Stimulated activated CD4-positive, alpha-beta T cell treated with anti-CD3 and anti-CD28 coated beads, Interleukin-4, amount 100 ng/mL, for 48 hours (primary cell): ENCODE measurements at places on chromosomes 7 and 10.

GRCh38 chr7:65912237-65912636 is 39.4 kb downstream of the VKORC1L1 start:
- no peak for DNase-seq

GRCh38 chr10:128843972-128844371 is 623.1 kb upstream of the MGMT start:
- no peak for DNase-seq

GRCh38 chr7:146875981-146876380 is 759.4 kb downstream of the CNTNAP2 start:
- no peak for DNase-seq

- DNase-seq = no peak
Measured at GRCh38 chr10:28177944-28178637, 124.8 kb downstream of the MPP7 start.

GRCh38 chr7:43141091-43141490 is 28.6 kb downstream of the HECW1 start:
- DNase-seq = no peak

- DNase-seq = no peak
Measured at GRCh38 chr10:84360637-84361365, 32.4 kb downstream of the CCSER2 start.

DNA sequence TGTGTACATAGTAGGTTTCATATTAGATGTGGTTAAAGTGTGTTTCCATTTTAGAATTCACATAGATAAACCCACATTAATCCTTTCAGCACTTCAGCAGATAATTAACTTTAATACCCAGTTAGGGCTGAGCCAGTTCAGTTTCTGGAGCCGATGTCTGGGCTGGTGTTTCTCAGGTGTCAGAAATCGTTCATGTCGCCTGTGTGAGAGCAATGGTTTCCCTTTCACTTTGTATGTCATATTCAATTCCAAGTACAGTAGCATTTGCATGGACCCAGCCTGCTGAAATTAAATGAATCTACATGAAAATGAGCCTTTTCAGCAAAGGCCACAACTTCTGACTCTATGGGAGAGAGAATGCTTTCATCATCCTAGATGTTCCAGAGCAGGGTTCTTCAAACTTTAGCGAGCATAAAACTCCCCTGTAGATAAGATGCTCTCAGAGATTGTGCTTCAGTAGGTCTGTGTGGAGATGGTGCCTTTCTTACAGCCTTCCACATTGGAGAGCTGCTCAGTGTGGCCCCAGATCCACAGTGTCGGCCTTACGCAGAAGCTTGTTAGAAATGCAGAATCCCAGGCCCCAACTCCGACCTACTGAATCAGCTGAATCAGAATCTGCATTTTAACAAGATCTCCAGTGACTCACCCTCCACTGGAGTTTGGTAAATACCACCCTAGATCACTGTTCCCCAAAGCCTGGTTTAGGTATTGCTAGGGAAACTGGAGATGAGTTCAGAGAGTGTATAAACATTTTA is 19.6 kb downstream of the WIPF3 start:
- DNase-seq = no peak

GRCh38 chr10:69057951-69058297 is 30.0 kb upstream of the SRGN start:
- DNase-seq = no peak

DNA sequence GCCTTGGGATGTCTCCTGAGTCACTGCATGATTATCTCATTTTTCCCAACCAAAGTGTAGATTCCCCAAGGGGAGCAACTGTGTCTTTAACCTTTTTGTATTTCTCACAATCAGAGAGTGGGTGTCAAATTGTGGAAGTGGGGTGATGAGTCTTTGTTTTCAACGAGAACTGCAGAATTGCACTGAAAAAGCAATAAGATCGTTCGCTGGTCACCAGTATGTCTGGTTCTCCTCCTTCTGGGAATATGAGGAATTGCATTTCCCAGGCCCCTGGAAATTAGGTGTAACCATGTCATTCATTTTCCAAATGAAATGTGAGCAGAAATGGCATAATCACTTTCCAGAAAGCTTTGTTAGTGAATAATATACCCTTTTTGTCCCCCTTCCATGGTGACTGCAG is 326.9 kb downstream of the GPAM start:
- no peak for DNase-seq

DNA sequence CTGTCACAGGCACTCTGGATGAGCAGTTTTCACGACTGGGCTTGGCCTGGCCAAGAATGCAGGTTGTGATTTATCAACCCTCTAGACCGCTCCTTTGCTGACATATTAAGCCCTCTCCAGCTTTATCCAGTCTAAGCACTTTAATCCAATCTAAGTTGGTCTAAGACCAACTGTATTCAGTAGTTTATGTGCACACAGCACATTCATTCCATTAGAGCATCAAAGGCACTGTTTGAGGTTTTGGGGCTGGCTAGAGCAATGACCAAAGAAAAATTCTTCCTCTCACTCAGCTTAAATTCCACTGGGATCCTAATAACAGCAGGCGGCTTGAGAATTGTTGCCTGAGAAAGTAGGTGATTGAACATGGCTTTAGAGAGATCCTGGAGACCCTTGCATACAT is 176.0 kb upstream of the INSYN2A start:
- no peak for DNase-seq

DNA sequence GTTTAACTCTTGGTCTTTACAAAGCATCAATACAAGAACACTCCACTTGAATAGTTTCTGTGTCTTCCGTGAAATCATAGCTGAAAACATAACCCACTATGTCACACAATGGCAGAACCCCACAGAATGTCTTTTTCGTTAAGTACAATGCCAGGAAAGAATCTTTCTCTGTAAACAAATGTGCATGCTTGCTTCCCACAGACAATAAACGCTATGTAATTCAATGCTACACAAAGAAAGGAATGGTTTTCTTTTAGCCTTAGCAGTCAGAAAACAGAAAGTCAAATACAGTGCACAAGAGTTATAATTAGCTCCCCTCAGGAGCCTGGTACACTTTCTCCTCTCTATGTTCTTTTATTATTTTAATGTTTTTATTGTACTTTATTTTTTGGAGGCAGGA is 186.1 kb downstream of the SRPK2 start:
- no peak for DNase-seq

GRCh38 chr7:2508327-2509215 is 11.0 kb upstream of the LFNG start:
- DNase-seq = no peak

- no peak for DNase-seq
Measured at GRCh38 chr10:3036155-3037021, 31.0 kb upstream of the PFKP start.

DNA sequence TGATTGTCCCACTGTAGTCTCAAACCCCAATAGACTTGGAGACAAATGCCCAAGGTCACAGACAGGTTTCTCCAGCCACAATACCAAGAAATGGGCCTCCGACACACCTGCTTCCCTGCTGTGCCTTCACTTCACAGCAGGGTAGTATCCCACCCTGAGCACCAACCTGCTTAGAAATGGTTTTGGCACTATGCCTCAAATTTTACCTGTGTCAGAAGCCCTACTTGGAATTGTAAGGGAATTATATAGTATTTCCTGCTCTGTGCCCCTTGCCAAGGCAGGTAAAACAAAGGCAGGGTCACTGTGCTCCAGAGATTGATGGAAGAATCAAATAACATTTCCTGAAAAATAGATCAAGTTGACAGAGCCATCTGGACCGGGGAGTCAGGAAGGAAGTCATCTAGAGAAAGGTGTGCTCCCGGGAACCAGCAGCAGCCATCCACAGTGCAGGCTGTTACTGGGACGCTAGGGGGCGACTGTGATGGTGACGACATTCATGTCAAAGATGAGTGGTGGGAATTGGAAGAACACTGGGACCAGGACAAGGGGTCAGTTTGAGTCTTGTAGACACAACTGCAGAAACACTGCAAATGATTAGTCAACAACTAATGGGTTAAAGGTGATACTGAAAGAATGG is 117.8 kb upstream of the AKR1E2 start:
- DNase-seq = peak; percentile 19

DNA sequence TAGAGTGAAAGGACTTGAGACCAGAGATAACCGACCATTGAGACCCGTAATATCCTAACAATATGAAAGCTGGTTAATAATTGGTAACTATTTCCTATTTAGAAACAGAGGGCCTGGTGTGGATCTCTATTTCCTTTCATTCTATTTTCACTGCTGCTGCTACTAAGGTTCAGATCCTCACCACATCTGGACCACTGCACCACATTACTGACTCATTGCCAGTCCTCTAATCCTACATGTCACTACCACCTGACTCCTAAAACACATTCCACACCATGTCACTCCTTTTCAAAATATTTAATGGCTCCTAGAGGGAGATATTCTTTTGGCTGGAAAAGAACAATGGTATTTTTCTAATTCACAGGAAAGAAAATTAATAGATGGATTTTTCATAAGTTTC is 6.4 kb downstream of the USP54 start:
- DNase-seq = no peak

GRCh38 chr10:128877936-128878335 is 589.1 kb upstream of the MGMT start:
- DNase-seq = no peak

DNA sequence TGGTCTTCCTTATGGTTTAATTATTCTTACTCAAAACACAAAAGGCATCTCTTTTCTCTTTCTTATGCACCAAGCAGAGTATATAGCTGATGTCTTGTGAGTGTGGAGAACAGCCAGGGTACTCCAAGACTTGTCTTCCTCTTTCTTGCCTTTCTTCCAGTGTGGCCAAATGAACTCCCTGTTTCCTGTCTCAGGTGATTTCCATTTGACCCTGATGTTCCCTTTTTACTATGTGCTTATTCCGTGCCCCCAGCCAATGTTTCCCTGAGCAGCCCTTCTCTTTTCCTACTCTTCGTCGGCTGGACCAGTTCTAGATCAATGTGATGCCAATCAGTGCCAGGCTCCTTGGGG is 12.6 kb downstream of the OR9A4 start:
- no peak for DNase-seq

- peak; percentile 57 for DNase-seq
Measured at GRCh38 chr10:97543025-97543546, 29.5 kb upstream of the ANKRD2 start.

DNA sequence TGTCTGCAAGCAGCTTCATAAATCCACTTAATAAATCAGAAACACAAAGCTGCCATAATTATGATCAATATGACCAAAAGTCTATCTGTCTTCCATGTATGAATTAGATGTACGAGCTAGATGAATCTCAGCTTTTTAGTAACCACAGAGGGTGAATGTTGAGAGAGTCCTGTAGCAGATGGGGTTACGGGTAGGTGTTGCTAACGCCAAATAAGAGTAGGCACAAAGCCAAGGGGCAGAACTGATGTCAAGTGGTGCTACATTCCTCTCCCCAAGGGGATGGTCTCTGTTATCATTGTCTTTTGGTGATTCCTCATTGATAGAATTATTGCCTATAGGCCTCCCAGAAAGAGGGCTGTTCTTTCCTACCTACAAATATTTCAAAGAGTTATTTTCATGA is 257.8 kb downstream of the PCLO start:
- no peak for DNase-seq

DNA sequence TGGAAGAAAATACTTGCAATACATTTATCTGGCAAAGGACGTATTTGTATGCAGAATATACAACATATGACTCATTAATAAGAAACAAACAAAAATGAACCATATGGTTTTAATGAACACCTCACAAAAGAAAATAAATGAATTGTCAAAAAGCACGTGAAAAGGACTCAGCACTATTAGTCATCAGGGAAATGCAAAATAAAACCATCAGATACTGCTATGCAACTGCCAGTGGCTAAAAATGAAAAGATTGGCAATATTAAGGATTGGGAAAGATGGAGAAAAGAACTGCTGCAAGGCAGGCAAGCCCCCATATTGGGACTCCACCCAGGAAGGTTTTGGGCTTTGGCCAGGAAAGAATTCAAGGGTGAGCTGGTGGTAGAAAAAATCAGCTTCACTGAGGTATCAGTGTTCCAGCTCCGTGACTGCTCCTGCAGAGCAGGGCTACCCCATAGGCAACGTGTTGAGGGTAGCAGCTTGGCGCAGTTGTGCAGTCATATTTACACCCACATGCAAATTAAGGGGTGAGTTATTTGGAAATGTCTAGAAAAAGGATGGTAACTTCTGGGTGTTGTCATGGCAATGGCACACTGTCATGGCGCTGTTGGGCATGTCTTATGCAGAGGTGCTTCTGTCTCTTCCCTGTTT is 72.7 kb downstream of the CUBN start:
- DNase-seq = no peak

DNA sequence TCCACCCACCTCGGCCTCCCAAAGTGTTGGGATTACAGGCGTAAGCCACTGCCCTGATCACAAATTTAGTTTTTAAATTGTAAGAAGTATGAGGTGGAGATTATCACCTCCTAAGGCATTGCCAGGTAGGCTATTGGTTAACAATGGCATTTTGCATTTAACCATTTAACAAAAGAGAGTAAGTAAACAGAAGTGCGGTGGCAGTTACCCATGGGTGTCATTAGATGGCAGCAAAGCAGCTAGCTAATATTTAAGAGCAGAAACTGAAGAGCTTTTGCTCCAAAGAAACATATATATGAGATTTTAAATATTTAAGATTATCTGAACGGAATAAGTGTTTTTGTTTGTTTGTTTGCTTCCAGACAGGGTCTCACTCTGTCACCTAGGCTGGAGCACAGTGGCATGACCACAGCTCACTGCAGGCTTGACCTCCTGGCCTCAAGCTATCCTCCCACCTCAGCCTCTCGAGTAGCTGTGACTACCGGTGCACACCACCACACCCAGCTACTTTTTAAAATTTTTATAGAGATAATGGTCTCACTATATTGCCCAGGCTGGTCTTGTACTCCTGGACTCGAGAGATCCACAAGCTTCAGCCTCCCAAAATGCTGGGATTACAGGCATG is 325.5 kb upstream of the C7orf33 start:
- DNase-seq = no peak

DNA sequence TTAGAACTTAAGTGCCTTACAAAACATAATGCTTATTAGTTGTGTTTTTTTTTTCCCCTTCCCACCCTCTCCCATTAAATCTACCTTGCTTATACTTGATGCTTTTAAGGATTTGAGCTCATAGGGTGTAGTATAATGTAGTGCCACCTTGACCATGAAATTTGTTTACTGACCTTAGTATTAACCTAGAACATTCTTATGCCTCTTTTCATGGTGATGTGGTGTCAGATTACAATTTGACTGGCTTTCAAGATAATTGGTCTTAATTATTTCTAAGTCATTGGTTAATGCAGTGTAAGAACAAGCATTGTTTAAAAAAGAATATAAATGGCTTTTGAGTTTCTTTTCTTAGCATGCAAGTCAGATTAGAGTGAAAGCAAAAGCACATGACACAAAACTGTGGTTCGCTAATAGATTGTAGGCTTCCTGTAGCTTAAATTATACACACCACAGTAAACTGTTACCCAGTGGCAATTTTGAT is 61.8 kb downstream of the ADD3 start:
- DNase-seq = no peak

- DNase-seq = no peak
Measured at GRCh38 chr7:31080763-31081162, 28.7 kb downstream of the ADCYAP1R1 start.

- no peak for DNase-seq
Measured at GRCh38 chr7:157568106-157568769, 231.4 kb downstream of the DNAJB6 start.

DNA sequence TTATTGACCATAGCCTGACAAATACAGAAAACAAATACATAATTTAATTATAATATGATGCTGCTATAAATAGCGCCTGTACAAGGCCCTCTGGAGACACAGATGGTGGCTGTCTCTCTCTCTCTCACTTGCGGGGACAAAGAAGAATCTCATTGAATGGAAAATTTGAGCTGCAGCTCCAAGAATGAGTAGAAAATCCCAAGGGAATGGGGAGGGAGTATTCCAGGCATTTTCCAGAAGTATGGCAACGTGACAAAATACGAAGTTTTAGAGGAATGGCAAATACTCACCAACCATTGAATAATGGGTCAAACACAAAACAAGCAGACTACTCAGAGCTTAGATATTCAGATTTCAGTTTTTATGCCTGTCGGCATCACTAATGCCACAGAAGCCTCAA is 179.9 kb downstream of the NRP1 start:
- no peak for DNase-seq
